ENCODE measurements at places on chromosomes 7 and 10.

- no peak for DNase-seq
Measured at GRCh38 chr10:84178160-84178609, 4.6 kb downstream of the GPR15LG start.

DNA sequence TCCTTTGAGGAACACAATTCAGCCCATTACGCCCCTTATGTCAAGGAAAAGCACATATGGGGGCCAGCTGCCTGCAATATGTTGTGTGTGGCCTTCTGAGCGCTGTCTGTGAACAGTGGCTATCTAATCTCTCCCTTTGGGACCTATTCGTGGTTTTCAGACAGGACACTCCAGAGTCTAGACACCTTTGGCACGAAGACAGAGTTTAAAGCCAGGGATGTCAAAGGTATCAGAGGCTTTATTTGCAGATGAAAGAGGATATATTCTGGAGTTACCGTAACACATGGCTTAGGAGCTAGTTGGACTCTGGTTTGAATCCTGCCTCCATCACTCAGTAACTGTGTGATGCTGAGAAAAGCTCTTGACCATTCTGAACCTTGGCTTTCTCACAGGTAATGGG is 14.8 kb upstream of the EEPD1 start:
- DNase-seq: no peak

DNA sequence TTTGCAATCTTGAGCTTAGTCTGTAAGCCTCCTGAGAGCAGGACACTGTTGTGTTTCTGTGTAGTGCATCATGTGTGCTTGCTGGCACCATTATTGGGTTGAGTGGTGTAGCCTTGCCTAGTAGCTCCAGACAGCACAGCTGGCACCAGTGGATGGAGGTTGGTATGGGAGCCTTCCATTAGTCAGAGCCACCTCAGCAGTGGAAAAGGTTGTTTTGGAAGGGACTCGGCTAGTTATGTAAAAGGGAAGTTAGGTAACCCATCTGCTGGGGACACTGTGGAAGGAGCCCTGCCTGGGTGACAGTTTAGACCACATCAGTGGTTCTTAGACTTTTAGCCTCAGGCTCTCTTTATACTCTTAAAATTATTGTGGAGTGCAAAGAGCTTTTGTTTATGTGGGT is 16.3 kb downstream of the MINDY4 start:
- DNase-seq: no peak

- DNase-seq: no peak
Measured at GRCh38 chr7:131072505-131073091, 255.1 kb upstream of the MKLN1 start.

- no peak for DNase-seq
Measured at GRCh38 chr7:158024881-158025280, 562.7 kb downstream of the PTPRN2 start.

DNA sequence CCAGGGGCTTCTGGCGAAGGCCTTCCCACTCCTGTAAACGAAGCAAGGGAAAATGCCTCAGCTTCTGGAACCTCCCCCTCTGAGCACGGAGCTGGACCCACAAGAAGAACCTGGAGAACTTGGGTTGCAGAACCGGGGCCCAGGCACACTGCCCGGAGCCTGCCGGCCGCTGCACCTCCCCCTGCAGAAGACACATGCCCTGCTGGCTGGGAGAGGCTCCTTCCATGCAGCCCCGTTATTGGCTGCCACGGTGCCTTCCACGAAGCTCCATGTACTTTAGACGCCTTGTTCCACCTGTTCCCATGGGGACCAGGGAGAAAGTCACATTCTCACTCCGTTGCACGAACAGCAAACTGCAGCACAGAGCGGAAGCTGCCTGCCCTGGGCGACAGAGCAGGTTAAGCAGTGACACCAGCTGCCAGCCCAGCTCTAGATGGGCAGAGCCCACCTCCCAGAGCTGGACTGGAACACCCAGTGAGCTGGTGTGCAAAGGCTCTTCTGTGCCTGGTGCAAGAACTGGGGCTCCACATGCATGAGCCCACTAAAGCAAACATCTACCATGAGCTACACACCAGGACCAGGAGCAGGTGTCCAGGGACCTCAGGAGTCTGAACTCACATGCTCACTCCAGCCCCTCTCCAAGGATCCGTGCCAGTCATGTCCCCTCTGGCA is 70.1 kb downstream of the TNS3 start:
- DNase-seq: no peak

- DNase-seq: no peak
Measured at GRCh38 chr7:66379542-66380160, 174.5 kb downstream of the TPST1 start.

GRCh38 chr10:60645980-60646379 is 132.3 kb upstream of the CDK1 start:
- no peak for DNase-seq

- DNase-seq: no peak
Measured at GRCh38 chr10:47340608-47341170, 7.5 kb upstream of the RBP3 start.

- no peak for DNase-seq
Measured at GRCh38 chr10:86410542-86411124, 44.0 kb upstream of the GRID1 start.

- DNase-seq: no peak
Measured at GRCh38 chr7:3194501-3195141, 106.4 kb upstream of the SDK1 start.

- no peak for DNase-seq
Measured at GRCh38 chr10:88953662-88954061, 1.1 kb upstream of the ACTA2 start.

- DNase-seq: no peak
Measured at GRCh38 chr7:284762-285722, 4.9 kb upstream of the FOXL3 start.

- no peak for DNase-seq
Measured at GRCh38 chr10:5291501-5292195, 73.1 kb upstream of the UCN3 start.

DNA sequence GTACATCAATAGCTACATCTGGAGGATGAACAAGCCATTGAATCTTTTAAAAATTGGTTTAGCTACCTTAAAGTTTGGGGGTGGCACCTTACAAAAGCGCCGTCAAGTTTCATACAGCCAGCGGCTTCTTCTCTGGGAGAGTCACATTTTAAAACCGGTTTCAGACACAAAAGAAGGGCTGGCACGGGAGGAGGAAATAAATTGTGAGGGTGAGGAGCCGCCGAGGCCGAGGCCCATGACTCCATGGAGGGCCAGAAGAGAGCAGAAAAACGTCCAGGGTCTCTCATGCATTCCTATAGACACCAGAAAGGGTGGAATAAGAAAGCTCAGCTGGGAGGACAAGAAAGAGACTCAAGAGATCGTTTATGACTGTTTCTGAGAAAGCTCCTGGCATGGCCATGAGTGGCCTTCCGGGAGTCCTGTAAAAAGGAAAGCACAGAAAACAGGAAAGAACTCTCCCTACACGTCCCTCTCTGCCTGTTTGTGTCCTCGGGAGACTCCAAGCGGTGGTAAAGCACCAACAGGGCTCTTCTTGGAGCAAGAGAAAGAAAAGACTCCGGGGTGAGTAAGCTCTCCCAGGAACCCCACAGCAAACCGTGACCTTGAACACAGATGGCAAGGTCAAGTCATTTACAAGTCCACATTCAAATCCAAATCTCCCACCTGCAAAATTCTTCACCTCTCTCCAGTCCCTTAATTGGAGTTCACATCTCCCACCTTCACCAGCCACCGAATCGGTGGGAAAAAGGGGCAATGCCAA is 1.8 kb downstream of the FRAT2 start:
- DNase-seq: peak; percentile 35

GRCh38 chr7:26492816-26493215 is 201.2 kb downstream of the SNX10 start:
- DNase-seq: no peak

GRCh38 chr7:91019686-91020385 is 244.4 kb upstream of the FZD1 start:
- no peak for DNase-seq

DNA sequence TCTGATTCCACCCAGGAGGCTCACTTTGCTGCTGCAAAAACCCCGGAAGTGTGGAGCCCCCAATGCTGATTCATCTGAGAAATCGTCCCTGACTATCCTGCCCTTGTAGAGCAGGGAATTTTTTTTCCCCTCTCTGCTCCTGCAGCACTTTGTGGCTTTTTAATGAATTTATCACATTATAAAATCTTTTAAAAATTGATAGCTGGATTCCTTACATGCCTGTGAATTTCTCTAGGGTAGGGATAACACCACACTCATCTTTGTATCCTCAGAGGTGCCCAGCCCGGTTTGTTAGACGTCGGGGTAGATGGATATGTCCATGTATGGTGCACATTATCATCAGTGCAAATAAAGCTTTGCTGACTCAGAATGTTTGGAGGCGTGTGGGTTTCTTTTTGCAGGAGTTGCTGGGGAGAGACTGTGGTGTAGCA is 185.7 kb downstream of the STK31 start:
- DNase-seq: no peak

GRCh38 chr10:22978918-22979317 is 51.1 kb downstream of the ARMC3 start:
- no peak for DNase-seq

GRCh38 chr7:14837216-14837615 is 65.3 kb downstream of the DGKB start:
- no peak for DNase-seq

DNA sequence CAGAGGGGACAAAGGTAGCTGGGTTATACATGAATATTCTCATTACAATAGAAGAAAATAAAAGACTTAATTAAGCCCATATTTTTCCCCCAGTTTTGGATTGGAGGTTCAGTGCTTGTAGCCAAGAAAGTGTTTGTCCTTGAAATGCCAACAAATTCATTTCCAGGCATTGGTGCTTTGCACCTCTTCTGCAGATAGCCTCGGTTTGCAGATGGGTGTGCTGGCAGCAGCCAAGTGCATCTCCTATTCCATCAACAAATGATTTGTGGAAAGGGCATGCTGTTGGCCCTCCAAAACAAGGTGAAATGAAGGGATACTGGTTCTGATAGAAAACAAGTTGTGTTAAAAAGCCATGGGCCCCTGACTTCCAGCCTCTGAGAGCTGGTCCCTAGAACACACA is 187.3 kb downstream of the DPY19L1 start:
- no peak for DNase-seq

DNA sequence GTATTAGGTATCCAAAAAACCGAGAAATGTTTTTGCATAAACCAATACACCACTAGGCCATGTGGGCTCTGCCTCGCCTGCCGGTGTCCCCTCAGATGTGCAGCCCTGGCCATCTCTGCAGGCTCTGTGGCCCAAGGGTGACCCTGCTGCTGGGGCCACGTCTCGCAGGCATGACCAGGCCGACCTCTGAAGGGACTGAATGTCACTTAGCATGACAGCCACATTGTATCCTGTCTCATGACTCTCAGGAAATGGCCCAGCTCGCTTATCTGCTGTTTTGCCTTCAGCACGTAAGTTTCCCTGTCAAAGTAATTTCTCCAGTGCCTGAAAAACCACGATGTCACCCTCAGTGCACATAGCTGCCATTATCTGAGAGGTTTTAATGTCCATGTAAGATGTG is 49.5 kb upstream of the ZNF32 start:
- DNase-seq: no peak

- DNase-seq: no peak
Measured at GRCh38 chr7:80313067-80313626, 178.5 kb downstream of the GNAI1 start.

DNA sequence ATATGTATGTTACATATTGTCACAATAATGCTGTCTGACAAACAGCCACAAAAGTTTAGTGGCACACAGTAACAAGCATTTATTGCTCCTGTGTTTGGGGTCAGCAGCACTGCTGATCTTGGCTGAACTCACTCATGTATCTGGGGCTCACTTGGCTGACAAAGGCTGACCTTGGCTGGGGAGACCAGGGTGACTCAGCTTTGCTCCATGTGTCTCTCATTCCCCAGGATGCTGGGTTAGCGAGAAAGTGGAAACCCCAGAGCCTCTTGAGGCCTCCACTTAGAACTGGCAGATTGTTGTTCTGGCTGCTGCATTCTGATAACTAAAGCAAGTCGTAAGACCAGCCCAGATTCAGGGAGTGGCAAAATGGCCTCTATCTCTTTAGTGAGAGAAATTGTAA is 217.3 kb upstream of the HABP2 start:
- no peak for DNase-seq

GRCh38 chr7:69845721-69846495 is 247.6 kb downstream of the AUTS2 start:
- no peak for DNase-seq

GRCh38 chr7:111091593-111092358 is 849 bp downstream of the LRRN3 start:
- DNase-seq: peak; percentile 72

Measured in C1 segment of cervical spinal cord (tissue), 14 donors.